ENCODE measurements at places on chromosomes 6 and 20.

GRCh38 chr6:32371229-32371628 lies 474 bp downstream of the TSBP1 start:
- no peak for DNase-seq

DNA sequence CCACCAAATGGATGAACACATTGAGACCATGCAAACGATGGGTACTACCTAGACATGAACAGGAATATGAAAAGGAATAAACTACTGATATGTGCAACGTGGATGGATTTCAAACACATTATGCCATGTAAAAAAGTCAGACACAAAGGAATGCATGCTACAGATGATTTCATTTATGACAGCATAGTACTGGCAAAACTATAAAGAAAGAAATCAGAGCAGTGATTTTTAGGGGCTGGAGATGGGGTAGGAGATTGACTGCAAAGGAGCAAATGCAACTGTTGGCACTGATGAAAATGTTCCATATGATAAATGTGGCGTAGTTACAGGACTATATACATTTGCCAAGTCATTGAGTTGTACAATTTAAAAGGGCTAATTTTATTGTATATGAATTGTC lies 13.4 kb upstream of the COL12A1 start:
- no peak for DNase-seq

DNA sequence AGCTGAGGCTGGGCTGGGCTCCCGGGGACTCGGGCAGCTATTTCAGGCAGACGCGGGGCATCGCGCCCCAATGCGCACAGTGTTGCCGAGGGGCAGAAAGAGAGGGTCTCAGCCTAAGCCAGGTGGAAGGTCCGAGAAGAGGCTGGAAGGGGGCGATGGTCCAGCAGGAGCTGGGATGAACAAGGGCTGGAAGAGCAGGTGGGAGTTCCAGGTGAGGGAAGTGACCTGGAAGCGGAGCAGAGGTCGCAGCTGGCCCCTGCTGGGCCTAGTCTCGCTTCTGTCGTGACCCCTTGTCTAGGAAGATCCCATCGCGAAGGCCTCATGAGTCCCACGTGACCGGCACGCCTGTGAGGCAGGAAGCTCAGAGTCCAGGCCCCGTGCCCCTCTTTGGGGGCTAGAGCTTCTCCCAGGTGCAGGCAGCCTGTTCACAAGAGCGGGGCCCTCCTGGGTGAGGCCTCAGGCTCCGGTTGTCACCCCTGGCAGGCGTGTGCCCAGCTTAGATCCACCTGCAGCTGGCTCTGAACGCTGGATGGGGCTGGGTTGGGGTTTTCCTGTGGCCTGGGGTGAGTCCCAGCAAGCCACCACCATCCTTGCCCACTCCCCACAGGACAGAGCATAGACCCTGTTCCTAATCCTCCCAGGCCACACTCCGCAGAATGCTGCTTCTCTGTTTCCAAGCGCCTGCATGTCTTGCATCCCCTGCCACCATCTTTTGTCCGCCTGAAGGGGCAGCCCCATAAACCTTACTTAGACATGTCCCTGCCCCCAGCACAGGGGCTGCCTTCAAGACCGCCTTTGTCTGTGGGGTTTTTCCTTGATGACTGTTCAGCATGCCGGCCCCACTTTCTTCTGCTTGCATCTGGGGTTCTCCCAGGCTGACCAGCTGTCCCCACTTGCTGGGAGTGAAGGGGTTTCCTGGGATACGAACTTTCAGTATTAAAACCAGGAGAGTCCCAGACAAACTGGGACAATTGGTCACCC lies 15.1 kb downstream of the SLC22A3 start:
- no peak for DNase-seq

- no peak for DNase-seq
Measured at GRCh38 chr20:50267041-50267865, 76.6 kb downstream of the CEBPB start.

DNA sequence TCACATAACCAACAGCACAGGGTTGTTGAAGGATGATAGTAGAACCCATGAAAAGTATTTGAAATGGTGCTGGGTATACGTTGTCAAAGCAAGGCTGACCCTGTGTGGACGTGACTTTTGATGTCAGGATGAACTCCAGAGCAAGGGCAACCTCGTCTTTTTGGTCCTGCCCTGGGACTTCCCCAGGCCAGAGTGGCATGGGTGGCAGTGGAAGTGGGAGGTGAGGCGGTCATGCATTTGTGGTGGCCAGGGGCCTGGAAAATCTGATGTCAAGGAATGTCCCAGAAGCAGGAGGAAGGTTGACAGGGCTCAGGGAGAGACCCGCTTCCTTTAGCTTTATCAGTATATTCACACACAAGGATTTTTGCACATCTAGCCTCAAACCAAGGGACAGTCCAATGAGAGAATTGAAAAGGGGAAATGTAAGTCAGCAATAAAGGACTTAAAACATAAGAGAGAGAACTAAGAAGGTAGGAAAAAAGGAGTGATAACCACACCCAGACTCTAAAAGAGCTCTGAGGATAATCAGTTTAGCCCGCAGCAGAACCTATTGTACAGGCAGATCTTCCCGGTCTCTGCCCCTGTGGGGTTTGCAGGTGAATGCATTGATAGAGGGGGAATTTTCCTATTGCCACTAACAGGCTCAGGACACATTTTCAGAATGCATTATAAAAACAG lies 98.8 kb upstream of the HDGFL1 start:
- no peak for DNase-seq

- no peak for DNase-seq
Measured at GRCh38 chr20:49835031-49835430, 22.4 kb downstream of the SLC9A8 start.

DNA sequence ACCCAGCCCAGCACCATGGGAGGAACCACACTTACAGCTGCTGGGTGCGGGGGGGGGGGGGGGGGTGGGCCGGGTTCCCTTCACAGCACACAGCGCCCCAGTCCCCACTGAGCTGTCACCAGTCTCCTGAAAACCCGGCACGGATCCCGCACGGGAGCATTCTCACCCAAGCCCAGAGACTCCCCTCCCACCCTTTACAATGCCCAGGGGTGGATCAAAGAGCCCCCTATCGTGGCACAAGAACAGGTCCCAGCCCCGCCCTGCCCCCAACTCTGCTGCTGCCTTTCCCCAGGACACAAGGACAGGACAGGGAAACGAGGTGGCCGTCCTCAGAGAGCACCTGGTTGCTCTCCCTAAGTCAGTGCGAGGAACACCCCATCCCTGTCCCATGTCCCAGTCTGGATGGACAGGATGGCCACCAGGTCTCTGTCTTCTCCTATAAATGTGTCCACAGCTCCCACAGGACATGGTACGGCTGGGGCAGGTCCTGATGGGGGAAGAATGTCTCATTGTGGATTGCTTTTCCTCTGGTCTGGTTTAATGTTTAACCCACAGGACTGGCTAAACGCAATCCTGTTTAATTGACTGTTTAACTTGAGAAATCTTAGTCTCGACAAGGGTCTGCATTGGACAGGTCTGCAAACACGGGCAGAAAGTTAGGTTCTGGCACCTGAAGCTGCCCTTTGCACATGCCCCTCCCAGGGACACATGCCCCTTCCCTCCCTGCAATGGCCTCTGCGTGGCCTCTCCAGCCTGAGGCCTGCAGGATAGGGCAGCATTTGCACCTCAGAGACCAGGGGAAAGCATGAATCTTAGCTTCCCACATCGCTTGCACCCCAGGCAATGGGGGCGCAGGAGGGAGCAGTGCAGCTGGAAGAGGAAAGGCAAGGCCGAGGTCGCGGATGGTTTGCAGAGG lies 45.3 kb downstream of the DACT2 start:
- no peak for DNase-seq

GRCh38 chr6:117463762-117464665 lies 18.5 kb upstream of the DCBLD1 start:
- no peak for DNase-seq

DNA sequence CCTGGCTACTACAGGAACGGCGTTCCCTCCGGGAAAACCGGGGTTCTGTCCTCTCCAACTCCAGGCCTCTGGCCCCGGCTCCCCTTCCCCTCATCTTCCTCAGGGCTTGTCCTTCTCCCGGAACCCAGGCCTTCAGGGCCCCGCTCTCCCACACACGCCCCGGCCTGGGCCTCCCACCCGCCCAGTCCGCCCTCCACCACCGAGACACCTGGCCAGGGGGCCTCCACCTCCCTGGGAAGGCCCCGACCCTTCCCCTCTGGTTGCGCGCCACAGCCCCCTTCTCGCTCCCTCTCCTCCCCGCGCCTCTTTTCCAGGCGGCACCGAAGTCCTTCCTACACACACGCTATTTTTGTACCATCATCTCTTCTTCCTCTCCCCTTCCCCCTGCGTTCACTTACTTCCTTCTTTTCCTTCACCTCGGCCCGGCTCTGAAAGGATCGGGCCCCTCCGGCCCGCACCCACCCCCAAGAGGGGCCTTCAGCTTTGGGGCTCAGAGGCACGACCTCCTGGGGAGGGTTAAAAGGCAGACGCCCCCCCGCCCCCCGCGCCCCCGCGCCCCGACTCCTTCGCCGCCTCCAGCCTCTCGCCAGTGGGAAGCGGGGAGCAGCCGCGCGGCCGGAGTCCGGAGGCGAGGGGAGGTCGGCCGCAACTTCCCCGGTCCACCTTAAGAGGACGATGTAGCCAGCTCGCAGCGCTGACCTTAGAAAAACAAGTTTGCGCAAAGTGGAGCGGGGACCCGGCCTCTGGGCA lies 1.3 kb upstream of the SIRPA start:
- no peak for DNase-seq

GRCh38 chr6:10406556-10406955 lies 8.3 kb downstream of the TFAP2A start:
- DNase-seq = no peak

DNA sequence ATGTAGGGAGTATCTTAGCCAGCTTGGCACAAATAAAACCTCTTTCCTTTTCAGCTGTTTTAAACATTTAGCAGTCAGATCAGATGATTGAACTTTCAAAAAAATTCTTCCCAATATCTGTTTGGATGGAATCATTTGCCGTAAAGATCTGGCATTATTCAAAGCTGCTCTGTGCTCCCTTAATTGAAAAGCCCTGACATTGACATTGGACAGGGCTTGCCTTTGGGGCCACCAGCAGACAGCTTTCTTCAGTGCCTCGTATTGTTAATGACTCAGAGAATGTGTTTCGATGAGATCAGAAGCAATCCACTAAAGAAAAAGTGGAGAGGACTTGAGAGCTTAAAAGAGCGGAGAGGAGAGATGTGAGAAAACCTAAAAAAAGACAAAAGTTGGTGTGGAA lies 343.5 kb downstream of the NRN1 start:
- DNase-seq = no peak

DNA sequence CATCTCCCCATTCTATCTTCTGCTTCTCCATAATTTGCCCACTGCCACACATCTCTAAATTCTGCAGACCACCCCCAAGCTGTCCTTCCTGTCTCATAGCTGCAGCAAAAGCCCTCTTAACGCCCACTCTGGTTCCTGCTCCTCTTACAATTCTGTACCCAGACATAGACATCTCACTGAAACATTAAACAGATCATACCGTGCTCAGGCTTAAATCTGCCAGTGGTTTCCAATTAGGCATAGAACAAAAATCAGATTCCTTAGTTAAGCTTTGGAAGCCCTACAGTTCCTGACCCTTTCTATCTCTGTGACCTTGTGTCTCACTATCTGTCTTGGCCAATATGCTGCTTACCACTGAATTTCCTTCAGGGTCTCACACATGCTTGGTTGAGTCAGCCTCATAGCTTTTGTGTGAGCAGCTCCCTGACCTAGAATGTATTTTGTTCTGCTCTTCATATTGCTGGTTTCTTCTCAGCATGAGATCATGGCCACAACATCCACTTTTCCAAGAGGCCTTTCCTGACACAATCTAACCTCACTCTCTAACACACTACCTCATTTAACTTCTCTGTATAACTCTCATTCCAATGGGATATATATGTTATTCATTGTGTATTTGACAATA lies 749.7 kb downstream of the MAFB start:
- no peak for DNase-seq

- no peak for DNase-seq
Measured at GRCh38 chr20:58598211-58599015, 52.7 kb upstream of the STX16 start.

DNA sequence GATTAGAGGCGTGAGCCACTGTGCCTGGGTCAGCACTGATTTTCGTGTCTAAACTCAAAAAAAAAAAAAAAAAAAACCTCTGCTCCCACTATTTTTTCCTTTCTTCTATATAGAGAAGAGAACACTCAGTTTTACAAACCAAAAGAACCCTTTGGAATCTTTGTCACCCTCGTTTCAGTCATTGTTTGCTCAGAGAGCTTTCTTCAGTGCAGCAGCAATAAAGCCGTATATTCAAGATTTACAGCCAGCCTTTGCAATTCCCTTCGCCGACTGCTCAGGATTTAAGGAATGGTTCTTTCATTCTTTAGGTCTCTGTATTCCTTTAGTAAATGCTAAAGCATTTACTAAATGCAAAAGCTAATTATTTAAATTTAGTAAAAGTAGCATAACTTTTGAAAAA lies 20.1 kb downstream of the RIOK1 start:
- DNase-seq = no peak

- DNase-seq = no peak
Measured at GRCh38 chr20:6665621-6666355, 101.7 kb upstream of the BMP2 start.

GRCh38 chr6:117264692-117265409 lies 507 bp upstream of the VGLL2 start:
- DNase-seq = no peak

DNA sequence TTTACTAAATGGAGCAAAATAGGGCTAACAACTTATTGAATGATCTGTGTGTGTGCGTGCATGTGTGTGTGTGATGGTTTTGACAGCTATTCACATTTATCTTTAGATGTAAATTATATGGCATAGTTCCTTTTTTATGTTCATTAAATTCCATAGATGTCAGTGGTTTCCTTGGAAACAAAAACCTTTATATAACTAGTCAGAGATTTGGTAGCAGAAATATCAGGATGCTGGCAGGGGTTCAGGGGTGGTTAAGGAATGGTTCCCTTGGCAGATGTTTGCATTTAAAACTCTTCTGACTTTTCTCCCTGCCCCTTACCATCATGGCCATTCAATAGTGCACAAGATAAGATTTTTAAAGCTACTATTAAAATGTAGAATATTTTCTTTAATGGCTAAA lies 256.6 kb downstream of the PLCB1 start:
- DNase-seq = no peak

DNA sequence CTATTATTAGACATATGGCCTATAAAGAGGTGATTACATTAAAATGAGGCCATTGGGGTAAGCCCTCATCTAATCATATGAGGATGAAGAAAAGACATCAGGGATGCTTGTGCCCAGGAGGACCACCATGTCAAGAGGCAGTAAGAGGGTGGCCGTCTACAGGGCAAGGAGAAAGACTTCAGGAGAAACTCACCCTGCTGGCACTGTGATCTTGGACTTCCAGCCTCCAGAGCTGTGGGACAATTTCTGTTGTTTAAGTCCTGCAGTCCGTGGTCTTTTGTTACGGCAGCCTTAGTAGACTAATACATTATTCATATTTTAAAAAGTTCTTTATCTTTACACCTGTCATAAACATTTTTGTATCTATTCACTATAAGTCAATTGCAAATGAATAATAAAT lies 290.0 kb downstream of the PRL start:
- no peak for DNase-seq

GRCh38 chr6:140009286-140009685 lies 634.8 kb upstream of the CITED2 start:
- DNase-seq = no peak

GRCh38 chr6:114739656-114740055 lies 396.8 kb upstream of the HS3ST5 start:
- no peak for DNase-seq
